ENCODE measurements at places on chromosomes 16 and 17.

GRCh38 chr17:5043524-5043923, 8.3 kb upstream of the SLC52A1 start:
- H3K4me1 ChIP-seq: no peaks in the 10 kb centered on the region
- H3K27me3 ChIP-seq: no peaks in the 10 kb centered on the region
- no peaks in the 10 kb centered on the region for H3K36me3 ChIP-seq
- no peak overlapping the region for H3K27ac ChIP-seq
- DNase-seq: no peak

DNA sequence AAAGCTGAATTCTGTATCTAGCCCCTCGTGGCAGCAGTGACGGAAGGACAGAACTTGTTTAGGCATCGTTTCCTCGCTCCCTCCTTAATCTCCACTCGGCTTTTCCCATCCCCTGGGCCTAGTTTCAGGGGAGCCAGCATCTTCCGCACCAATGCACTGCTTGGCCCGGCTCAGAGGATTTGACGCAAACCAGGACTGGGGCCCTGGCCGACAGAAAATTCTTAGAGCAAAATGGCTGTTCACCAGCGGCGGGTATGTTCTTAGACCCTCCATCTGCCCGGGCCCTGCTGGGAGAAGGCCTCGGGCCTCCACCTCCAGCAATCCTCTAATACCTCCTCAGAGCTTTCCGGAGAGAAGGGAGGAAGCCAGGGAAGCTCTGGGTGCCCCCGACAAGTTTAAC, 54.6 kb downstream of the TBC1D16 start:
- H3K4me3 ChIP-seq: no peak overlapping the region
- no peak overlapping the region for H3K27ac ChIP-seq
- peaks cover 8% of the 10 kb centered on the region for H3K4me1 ChIP-seq
- H3K27me3 ChIP-seq: no peaks in the 10 kb centered on the region
- peaks cover 33% of the 10 kb centered on the region for H3K36me3 ChIP-seq

DNA sequence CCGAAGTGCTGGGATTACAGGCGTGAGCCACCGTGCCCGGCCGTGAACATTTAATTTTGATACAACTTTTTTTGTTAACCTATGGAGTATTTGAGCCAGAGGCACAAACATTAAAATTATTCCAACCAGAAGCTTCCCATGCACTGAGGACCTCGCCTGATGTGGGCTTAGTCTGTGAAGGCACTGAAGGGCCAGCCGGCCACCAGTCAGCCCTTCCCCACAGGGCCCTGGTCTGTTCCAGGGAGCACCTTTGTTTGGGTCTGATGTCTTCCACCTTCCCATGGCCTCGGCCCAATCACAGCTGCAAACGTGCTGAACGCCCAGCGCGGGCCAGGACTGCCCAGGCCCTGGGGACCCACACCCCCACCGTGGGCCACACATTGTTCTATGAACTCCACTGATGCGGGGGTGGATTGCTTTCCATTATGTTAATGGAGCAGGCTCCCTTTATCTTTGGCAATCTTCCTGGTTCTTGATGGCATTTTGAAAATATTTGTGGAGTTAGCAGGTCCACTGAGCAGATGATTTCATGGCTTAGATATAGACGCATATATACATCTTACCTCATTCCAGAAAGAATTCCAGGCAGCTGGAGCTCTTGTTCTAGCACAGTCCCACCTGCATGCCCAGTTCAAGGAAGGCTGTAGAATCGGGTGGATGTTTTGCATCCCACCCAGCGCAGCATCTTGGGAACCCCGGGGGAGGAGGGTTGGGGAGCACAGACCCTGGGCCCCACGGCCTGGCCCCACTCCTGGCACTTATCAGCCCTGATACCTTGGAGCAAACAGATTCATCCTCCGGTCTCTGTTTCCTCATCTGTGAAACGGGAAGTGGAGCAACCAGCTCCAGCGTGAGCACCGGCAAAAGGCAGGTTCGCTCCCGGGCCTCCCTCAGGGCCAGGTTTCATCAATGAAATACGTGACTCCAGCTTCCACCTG, 14.5 kb downstream of the SPIRE2 start:
- peak; percentile 54 for DNase-seq
- no peaks in the 10 kb centered on the region for H3K36me3 ChIP-seq
- peak overlapping the region; percentile 60 for H3K27ac ChIP-seq
- H3K4me3 ChIP-seq: no peak overlapping the region

DNA sequence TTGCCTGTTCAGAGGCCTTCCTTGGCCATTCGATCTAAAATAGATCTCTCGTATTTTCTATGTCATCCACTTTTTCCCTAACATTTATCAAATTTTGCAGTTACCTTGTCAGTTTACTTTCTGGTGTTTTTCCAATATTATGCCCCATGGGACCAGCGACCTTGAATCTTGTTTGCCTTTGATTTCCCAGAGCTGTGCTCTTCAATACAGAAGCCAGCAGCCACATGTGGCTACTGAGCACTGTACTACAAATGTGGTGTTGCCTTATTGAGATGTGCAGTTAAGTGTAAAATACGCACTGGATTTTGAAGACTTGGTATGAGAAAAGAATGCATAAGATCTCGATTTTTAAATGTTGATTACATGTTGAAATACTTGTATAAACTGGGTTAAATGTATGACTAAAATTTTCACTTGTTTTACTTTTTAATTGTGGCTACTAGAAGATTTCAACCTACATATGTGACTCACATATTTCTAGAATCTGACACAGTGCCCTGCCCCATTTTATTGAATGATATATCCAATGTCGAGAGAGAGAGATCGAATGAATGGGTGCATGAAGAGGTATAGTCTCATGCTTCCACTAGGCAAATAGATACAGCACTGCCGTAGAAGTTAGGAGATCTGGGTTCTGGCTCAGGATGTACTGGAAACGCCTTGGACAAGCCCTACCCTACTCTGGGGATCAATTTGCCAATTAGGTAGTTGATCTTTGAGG, 824 bp upstream of the PSME3 start:
- peak overlapping the region; percentile 70 for H3K27ac ChIP-seq
- peak overlapping the region; percentile 94 for H3K4me3 ChIP-seq

DNA sequence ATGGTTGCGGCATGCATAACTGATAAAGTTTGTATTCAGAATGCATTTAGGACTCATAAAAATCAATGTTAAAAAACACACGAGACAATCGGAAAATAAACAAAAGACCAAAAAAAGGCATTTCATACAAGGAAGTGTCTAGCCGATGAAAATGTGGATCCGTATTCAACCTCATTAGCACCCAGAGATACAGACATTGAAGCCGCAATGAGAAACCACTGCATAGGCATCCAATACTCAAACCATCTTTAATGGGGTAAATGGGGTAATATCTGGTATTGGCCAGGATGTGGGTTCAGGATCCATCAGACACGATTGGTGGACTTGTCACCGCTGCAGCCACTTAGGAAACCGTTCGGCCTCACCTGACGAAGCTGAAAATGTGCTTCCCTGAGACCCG, 47.4 kb upstream of the ENPP7 start:
- peaks cover 73% of the 10 kb centered on the region for H3K27me3 ChIP-seq
- no peaks in the 10 kb centered on the region for H3K36me3 ChIP-seq
- H3K4me3 ChIP-seq: no peak overlapping the region
- no peak for DNase-seq
- no peaks in the 10 kb centered on the region for H3K4me1 ChIP-seq
- no peak overlapping the region for H3K27ac ChIP-seq

GRCh38 chr16:1177750-1178149, 24.8 kb downstream of the CACNA1H start:
- no peaks in the 10 kb centered on the region for H3K36me3 ChIP-seq
- no peak overlapping the region for H3K4me3 ChIP-seq
- peaks cover 29% of the 10 kb centered on the region for H3K27me3 ChIP-seq
- H3K4me1 ChIP-seq: peaks cover 61% of the 10 kb centered on the region
